ENCODE measurements at places on chromosomes 6 and 20.

DNA sequence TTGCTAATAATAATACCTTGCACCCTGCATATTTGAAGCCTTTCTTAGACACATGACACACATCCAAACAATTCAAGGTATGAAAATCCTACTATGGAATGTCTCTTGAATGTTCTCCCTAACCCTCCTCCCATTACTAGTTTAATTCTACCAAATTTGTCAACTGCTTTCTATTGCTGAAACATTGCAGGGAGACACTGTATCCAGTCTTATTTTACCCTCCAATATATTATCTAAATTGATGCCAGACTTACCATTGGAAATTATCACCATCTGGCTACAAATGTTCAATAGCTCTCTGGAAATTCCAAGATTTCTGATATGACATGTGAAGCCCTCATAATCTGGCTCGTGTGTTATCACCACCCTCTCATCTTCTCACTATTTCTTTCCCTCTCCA is 1027.3 kb upstream of the CITED2 start:
- DNase-seq, result no peak

- no peak for DNase-seq
Observed at GRCh38 chr20:15603978-15604805, 969.1 kb downstream of the KIF16B start.

- no peak for DNase-seq
Observed at GRCh38 chr6:78300885-78301284, 566.5 kb upstream of the IRAK1BP1 start.

- DNase-seq, result no peak
Observed at GRCh38 chr20:31841928-31842327, 3.5 kb downstream of the FOXS1 start.

DNA sequence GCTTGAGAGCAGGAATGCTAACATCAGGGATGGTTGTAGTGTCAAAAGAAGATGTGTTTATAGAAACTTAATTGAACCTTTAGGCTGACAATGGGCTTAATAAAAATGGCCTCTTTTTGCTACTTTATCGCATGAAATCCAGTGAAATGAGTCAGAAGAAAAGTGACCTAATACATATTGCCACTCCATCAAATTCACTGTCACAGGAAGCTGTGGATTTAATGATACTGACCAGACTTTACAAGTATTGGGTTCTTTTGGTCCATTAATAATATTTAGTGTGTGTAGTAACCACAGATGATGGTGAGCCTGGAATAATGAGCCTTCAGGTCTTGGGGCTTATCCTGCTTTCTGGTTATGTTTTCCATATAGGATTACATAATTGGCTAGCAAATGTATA is 231.8 kb upstream of the GMDS start:
- DNase-seq, result no peak

All from DMS79 treated with DMSO at 0.1 percent for 48 hours (cell line).